ENCODE measurements at places on chromosomes 7 and 10.

DNA sequence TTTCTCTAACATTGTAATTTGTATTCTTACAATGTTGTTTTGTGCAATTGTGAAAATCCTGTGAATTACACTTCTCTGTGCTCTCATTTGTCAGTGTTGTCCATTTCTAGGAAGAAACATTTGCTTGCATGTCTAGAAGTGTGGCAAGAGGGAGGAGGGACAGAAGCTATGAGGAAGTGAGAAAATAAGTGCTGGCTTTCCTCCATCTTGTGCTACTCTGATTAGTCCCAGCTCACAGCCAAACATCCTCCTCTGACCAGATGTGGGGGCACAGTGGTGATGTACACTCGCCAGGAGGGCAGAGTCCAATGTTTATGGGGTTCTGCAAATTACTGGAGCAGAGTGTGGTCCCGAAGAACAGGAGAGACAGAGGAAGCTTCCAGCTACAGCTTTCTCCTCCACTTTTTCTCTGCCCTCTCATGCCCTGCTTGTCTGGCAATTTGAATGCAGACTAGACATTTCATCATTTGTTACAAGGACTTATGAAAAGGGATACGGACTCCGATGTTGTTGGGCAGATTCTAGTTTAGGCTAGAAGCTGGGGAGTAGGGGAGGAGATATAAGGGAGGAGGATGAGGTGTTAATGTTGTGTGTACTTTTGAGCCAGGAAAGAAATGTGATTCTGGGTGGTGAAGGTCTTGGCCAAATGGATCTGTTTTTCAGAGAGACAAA, 131.0 kb upstream of the C1GALT1 start:
- no peak for DNase-seq

GRCh38 chr7:5699467-5700384, 81.7 kb downstream of the RNF216 start:
- peak; percentile 45 for DNase-seq

DNA sequence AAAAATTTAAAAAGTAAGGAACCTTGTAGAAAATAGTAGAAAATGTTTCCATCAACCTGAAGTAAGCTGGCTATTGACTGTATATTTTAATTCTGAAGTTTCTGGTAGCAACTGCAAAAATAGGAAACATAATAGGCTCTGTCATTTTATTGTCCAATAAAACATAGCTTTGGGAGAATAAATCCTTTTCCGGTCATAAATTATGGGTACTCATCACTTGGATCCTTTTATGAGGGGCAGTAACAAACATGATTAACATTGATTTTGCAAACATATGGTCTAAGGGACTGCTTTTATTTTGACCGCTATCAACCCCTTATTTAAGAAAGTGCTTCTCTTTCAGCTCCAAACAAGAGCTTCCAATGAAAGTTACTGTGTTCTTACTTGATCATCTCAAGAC, 495.9 kb upstream of the ANKRD30A start:
- no peak for DNase-seq

DNA sequence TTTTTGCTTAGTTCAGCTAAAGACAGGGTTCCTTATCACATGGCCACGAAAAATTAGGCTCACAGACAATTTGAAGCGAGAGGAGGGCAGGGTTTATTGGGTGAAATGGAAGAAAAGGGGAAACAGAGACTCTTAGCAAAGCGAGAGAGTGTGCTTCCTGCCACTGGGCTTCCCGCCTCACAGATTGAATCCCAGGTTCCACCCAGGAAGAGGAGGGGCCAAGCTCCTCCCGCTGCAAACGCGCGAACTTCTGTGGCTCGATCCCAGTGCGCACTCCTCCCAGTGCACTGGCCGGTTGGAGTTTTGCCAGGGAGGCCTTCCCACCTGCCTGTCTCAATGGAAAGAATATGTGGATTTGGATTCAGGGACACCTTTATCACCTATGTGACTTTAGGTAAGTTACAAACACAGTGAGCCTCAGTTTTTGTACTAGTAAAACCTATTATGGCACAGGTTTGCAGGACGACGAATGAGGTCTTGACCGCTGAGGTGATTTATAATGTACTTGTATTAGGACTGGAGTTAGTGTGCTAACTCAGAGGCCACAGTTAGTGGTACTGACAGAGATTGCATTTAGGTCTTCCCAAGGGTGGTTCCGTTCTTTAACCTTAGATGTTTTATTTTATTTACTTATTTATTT, 48.5 kb upstream of the SP8 start:
- no peak for DNase-seq

- no peak for DNase-seq
Measured at GRCh38 chr7:68720697-68721096, 877.6 kb upstream of the AUTS2 start.

- DNase-seq, result no peak
Measured at GRCh38 chr10:131681122-131681521, 219.7 kb upstream of the PPP2R2D start.

GRCh38 chr7:22350466-22351328, 6.3 kb downstream of the RAPGEF5 start:
- DNase-seq, result no peak

DNA sequence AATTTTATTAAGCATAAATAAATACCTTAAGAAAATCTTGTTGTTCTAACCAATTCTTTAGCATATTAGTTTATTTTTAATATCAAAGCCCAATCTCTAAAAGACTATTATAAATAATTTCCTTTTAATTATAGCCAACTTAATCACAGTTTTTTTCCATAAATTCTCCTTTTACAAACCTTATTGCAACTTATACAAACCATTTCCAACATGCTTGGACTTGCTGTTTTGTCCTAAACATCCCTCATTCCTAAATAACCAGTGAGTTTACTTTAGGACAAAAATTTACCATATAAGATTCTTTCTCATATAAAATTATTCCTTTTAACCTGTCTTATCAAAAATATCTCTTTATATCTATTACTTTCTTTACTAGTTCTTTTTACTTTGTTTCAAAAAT, 25.2 kb upstream of the LSM8 start:
- no peak for DNase-seq

GRCh38 chr10:72852508-72852907, 41.0 kb upstream of the OIT3 start:
- no peak for DNase-seq

- no peak for DNase-seq
Measured at GRCh38 chr10:5575482-5576153, 50.9 kb downstream of the CALML3 start.

- no peak for DNase-seq
Measured at GRCh38 chr7:130367088-130367755, 13.1 kb upstream of the CPA1 start.

DNA sequence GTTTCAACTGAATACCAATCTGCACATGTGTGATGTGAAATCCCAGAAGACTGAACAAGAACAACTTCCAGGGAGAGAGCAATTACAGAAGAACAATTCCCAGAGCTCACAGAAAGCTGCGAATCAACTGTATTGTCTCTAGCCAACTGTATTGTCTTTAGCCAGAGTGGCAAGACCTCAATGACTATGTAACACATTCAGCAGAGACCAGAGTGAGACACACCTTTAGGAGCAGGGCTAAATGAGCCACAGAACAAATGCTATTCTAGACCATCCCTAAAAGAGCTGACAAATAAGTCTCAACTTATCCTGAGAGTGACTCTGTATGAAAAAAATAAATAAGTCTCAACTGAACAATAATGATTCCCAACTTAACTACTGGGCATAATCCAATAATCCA, 72.0 kb downstream of the KMT2C start:
- DNase-seq, result no peak

DNA sequence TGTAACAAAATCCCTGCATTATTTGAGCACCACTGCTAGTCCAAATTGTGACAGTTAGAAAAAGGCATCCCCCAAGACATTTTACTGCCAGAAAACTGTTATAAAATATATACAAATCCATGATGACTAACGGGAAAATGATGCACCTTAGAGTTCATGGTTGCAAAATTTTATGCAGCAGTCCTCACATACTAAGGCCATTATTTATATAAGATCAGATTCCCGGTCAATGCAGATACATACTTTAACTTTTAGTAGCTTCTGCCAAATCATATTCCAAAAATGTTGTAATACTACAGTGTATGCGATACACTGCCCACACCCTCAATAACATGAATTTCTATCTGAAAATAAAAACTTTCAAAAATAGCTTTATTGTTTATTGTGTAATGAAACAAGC, 239.9 kb upstream of the ZNF32 start:
- DNase-seq, result no peak

DNA sequence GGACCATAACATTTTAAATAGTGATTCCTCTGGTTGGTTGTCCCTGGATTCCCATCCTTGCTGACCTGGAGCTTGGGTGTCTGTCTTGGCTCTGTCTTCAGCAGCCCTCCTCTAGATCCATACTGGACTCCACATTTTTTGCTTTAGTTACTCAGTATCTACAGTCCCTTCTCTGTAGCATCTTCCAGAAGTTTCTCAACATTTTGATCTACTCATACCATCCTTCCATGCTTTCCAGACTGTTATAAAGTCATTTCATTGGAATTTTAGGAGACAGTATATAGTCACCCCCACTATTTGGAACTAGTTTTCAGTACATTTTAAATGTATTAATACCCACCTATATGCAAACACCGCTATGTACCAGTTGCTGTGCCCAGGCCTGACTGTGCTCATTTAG, 25.8 kb downstream of the APBB1IP start:
- no peak for DNase-seq

DNA sequence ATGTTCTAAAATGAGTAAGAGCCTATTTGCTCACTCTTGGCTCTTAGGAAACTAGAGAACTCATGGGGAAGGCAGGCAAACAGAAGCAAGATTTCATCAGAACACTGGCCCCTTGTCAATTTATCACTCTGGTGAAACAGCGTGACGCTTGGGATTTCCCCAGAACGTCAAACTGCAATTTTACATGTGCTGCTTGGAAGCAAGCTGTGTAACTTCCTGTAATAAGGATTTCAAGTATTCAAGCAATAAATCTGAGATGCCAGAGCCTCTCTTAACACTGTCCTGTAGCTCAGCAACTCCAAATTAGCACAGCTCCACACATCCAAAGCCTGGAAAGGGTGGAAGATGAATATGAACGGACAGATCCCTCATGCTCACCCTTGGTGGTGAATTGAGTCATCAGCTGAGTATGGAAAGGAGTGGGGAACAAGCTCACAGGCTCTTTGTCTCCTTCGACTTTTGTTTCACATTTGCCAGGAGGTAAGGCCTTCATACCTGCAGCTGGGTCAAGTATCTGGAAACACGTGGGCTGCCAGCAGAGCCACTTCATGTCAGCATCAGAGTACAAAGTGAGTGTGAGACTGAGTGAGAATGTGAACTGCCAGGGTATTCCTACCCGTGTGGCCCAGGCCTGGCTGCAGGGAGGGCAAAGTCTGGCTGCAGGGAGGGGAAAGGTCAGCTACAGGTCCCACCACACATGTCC, 140.4 kb upstream of the NAMPT start:
- peak; percentile 41 for DNase-seq

GRCh38 chr10:78354101-78354500, 320.4 kb downstream of the RPS24 start:
- DNase-seq, result no peak

DNA sequence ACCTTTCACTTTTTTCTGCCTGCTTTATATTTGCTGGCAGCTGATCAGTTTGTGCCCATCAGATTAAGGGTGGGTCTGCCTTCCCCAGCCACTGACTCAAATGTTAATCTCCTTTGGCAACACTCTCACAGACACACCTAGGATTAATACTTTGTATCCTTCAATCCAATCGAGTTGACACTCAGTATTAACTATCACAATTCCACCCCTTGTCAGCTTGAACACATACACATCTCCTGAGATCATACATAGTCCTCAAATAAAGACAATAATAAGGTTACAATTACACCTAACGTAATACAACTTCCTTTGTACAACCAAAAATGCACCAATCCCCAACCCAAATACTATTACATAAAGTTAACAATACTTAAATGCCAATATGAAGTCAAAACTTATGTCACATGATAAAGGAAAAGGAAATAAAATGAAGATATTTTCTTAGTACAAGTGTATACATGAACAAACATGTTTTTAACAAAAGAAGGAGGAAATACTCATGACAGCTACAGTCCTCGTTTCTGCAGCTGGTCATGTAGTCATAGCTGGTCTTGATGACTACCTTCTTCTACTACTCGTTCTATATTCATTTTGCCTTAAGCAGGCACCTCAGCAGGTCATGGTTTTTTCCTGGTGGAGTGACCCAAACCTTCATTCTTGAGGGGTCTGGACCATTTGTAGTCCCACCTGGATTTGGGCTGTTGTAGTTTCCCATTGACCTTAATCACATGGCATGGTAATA, 96.7 kb upstream of the CABCOCO1 start:
- DNase-seq, result no peak

DNA sequence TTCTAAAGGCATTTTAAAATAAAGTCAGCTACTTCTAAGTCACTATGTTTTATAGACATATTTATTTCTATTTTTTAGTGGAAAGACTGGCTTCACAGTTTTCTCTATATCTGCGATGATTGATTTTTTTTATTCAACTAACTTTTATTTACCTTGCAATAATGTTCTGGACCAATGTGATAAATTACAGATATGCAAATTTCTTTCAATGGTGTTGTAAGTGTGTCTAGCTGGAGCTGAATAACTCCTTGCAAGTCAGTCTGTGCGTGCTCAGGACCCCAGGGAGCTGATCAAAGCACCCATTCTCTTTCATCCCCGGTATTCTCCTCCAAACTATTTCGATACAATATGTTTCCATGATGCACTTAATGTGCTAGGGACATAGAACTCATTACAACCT, 9.7 kb downstream of the PTF1A start:
- no peak for DNase-seq

GRCh38 chr7:159064816-159065510, 79.7 kb downstream of the VIPR2 start:
- no peak for DNase-seq

GRCh38 chr7:7438851-7439250, 96.8 kb downstream of the COL28A1 start:
- DNase-seq, result no peak

DNA sequence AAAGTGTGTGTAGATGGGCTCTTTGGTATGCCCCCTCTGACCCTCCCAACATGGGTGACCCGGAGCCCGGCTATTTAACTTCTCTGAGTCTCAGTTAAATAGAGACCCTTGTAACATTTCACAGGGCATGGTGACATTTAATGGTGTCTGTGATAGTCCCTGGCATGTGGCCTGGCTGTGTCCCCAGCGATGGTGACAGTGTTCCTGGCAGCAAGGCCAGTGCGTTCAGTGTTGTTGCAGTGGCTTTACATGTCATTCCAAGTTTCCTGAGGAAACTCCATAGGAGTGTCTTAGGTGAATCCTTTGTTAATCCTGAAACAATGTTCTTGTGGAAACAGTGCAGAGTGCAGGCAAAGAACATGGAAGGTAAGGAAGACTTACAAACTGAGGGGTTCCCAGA, 137.0 kb downstream of the RAMP3 start:
- no peak for DNase-seq

GRCh38 chr10:89915968-89916367, 214.6 kb downstream of the KIF20B start:
- DNase-seq, result no peak

GRCh38 chr7:128373606-128374005, 12.1 kb upstream of the PRRT4 start:
- no peak for DNase-seq

Measured in stimulated activated CD4-positive, alpha-beta T cell treated with anti-CD3 and anti-CD28 coated beads, Interleukin-1b, Interleukin-23, amount 100 ng/mL, for 1 hour (primary cell).